ENCODE measurements at places on chromosomes 5 and 9.

- no peak for DNase-seq
These were observed 15.5 kb downstream of the C5orf15 start for GRCh38 chr5:133952729-133953567.

DNA sequence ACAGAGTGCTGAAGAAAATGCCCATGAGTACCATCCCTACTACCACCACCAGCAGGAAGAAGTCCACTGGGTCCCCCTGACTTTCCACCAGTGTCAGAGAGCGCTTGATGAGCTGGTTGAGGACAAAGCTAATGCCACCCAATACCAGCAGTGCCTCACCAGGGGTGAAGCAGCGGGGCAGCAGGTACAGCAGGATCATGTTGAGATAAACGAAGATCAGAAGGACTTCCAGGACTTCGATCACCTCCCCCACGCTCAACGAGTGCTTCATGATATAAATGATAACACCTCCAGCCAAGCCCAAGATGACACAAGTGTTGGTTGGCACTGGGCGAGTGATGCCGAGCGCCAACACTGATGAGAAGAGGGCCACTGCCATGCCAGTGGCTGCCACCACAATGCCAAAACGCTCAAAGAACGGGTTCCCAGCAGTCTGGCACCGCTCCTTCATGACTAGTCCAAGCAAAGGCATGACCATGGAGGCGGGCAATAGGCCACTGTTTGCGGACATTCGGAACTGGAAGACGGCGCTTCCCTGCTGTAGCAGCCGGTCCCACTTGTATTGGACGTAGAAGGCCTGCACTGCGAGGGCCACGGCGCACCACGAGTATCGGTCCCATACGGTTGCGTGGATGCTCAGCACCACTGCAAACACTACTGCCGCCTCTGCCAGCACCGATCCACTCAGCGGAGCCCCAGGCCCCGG is 679 bp downstream of the DOLK start:
- DNase-seq, result peak; percentile 23

DNA sequence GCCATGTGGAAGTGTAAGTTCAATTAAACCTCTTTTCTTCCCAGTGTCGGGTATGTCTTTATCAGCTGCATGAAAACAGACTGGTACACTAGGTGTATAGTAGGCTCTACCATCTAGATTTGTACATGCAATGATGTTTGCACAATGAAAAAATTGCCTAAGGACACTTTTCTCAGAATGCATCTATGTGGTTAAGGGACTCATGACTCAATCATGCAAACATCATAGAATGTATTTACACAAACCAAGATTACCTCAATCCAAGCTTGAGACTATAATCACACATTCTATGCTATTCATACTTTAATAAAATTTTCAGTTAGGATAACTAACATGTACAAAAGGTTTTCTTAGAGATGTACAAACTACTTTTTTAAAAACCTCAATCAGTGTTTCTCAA is 1164.5 kb downstream of the CDH12 start:
- no peak for DNase-seq

- DNase-seq, result no peak
These were observed 166.1 kb downstream of the EDIL3 start for GRCh38 chr5:84218546-84218945.

DNA sequence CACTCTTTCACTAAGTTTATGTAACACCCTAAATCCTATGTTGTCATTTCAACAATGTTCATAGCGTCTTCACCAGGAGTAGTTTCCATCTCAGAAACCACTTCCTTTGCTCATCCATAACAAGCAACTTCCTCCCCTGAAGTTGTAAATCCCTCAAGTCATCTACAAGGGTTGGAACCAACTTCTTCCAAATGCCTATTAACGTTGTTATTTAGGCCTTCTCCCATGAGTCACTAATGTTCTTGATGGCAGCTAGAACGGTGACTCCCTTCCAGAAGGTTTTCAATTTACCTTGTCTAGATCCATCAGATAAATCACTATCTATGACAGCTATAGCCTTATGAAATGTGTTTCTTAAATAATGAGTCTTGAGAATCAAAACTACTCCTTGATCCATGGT is 73.3 kb upstream of the TARS1 start:
- no peak for DNase-seq

DNA sequence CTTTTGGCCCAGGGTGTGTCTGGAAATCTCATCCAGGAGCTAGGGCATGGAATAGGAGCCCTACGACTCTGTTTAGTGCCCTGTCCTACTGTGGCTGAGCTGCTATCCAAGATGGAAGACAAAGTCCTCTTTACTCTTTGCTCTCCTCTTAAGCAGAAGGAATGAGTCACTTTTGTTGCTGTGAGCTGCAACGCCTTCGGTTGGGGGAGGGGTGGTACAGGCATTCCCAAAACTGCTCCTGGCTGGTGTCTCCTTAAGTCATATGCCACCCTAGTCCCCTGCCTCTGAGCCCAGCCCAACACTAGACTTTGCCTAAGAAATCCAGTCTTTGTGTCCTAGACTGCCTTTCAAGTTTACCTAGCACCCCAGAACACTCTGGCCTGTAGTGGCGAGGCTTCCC is 99.9 kb downstream of the PRR16 start:
- no peak for DNase-seq

DNA sequence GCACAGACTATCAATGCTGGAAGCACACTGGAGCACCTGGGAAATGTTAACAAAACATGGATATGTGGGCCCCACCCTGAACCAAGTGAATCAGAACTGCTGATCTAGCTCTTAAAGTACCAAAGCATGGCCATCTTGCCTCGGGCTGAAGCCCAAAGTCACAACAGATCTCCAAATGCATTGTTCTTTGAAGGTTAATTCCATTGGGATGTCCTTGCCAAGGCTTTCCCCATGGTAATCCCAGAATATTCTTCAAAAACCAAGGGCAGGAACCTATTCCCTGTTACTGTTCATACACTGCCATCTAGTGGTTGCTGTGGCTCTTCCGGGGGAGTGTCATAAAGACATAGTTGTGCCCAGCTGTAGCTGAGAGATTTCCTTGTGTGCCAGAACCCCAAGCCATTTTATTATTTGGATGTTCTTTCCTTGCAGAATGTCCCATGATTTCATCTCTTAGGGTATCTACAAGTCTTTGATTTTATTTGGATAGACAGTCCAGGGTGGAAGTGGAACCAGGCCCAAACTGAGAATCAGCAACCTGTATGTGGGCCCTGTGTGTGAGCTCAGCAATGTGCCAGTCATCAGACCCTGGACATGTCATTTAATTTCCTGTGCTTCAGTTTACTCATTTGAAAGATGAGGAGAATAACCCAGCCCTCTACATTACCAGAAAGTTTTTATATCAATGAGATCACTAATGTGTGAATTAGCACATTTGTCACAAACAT is 290.0 kb downstream of the ACTL7B start:
- DNase-seq, result peak; percentile 81

DNA sequence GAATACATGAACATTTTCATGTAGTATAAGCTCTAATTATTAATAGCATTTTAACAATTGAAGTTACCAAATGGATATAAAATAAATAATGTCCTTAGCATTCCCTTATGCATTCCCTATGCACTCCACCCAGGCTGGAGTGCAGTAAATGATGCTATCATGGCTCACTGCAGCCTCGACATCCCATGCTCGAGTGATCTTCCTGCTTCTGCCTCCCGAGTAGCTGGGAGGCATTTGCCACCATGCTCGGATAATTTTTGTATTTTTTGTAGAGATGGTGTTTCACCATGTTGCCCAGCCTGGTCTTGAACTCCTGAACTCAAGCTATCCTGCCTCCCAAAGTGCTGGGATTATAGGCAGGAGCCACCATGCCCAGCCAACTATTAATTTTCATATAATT is 184.0 kb downstream of the PBX3 start:
- no peak for DNase-seq

GRCh38 chr9:120925535-120926396 is 830 bp downstream of the TRAF1 start:
- DNase-seq, result no peak

GRCh38 chr9:128762671-128763449 is 8.9 kb downstream of the ZER1 start:
- peak; percentile 15 for DNase-seq

- no peak for DNase-seq
These were observed 155.2 kb downstream of the GAS1 start for GRCh38 chr9:86792136-86792535.

GRCh38 chr5:147369742-147370374 is 135.0 kb downstream of the STK32A start:
- peak; percentile 11 for DNase-seq
